ENCODE measurements at places on chromosomes 5 and 9. TPM values are rescaled to one million over a fixed set of nuclear protein-coding genes. Genes with fewer than 3 reads are reported as not detected.

GRCh38 chr9:96071076-96071814 is 195.8 kb downstream of the ERCC6L2 start:
- DNase-seq = peak; percentile 51

Gene QSOX2
- 11.7 TPM for total RNA-seq

Gene SLC28A3
- not detected for total RNA-seq

Gene FOXI1
- total RNA-seq = not detected

DNA sequence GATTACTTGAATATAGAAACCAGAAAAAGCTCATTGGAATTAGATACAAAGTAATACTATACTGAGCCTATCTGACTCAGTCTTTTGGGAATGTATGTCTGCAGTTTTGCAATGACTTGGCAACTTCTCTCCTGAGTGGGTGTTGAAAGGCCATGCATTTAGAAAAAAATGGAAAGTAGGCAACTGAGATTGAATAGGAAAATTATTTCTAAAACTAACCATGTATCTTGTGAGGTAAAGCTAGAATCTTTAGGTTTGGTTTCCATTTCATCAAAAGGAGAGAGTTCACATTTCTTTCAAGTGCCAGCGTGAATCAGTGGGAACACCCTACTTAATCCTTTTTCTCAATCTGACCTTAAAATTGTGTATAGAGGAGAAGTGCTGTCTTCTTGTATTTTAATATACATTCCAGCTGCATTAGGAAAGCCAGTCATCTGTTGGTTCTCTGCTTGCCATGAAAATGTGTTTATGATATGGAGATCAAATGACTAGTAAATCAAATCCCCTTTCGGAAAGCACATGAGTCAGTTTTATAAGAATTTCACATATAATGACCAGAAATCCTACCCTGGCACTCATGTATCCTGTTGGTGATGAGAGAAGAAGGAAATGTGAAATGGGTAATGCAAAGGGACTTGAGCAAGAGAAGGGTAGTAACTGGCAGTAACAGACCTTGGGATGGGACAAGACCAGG is 30.4 kb downstream of the NFX1 start:
- peak; percentile 94 for DNase-seq

DNA sequence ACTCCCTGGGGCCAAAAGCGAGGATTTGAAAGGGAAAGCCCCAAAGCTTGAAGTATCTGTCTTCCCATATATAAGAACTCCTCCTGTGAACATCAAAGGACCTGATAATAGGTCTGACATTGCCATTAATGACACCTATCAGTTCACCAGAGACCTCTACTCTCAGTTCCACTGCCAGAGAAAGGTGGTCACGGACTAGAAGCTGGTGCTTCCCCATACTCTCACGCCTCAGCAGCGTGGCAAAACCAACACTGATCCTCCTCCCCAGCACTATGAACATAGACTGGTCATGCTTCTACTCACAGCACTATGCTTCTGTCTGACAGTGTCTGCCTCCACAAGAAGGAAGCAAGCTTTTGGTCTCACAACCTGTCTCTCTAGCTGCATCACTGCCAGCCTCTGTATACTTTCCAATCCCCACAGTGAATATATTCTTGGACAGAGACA is 37.9 kb downstream of the NRG2 start:
- no peak for DNase-seq

Gene IFNA2
- total RNA-seq = not detected

DNA sequence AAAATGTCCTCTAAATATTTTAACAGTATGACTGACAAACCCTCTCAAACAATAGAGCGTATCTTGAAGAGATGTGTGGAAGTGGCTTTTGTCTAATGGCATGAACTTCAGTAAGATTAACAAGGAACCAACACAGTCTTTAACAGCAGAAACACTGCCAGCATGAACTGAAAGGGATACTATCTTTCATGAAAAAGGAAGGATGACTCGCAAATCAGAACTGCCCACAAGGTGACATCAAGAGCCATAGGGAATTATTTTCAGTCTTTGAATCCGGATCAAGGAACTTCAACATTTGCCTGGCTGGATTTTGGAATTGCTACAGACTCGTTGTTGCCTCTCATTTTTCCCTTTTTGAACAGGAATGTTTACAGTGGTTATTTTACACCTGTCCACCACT is 5.1 kb upstream of the HEXB start:
- peak; percentile 57 for DNase-seq

GRCh38 chr9:970151-970996 is 6.1 kb upstream of the DMRT3 start:
- no peak for DNase-seq
